ENCODE measurements at places on chromosomes 5 and 9. TPM values are rescaled to one million over a fixed set of nuclear protein-coding genes. Genes with fewer than 3 reads are reported as not detected.

DNA sequence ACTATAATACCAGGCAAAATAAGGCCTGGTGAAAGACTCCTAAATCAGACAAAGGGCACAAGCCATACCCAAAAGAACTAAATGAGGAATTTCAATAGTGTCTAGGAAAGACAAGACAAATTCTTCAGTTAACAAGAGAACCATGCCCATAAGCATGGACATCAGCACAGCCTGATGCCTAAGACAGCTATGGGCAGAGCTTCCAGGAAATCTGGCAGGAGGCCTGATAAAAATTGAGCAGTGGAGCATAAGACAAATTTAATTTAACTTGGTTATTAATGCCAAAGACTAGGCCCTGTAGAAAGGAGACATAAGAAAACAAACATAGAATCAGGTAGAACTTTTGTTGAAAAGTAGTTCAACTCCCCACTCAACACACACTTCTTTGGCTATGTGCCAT is 17.3 kb downstream of the KLHL3 start:
- no peak for DNase-seq

DNA sequence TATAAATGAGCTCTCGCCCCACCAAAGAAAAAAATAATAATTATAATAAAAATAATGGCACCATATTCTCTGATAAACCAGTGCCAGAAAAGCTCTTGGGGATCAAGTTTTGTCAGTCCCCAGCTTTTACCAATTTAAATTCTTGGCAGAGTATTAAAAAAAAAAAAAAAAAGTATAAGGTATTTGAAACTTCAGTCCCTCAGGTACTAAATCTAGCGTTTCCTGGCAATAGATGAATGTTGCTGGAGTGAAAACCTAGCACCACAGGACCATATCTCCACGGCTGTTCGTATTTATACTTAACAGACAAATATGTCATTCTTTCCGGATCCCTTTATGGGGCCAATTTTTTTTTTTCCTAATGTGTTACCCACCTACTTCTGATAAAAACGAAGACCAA is 646.2 kb downstream of the CCDC171 start:
- no peak for DNase-seq

GRCh38 chr5:7609726-7610125 is 213.8 kb downstream of the ADCY2 start:
- no peak for DNase-seq

DNA sequence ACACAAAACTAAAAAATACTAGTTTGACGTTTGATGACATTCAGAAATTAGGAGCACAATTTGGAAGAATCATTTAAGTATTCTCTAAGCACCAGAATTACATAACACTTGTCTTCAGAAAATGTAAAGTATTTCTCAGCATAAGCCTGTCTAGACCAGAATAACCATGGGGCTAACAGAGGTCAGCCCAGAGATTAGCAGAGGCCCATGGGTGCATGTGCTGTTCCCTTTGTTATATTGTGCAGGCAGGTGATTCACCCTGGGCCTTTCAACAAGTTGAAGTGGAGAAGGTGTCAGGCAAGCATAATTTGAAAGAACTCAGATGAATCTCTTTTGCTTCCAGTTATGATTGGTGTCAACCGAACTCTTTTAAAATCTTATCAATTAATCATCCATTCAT is 227.9 kb downstream of the LURAP1L start:
- DNase-seq: no peak

- no peak for DNase-seq
These were observed 282.8 kb upstream of the TNC start for GRCh38 chr9:115400796-115401195.

DNA sequence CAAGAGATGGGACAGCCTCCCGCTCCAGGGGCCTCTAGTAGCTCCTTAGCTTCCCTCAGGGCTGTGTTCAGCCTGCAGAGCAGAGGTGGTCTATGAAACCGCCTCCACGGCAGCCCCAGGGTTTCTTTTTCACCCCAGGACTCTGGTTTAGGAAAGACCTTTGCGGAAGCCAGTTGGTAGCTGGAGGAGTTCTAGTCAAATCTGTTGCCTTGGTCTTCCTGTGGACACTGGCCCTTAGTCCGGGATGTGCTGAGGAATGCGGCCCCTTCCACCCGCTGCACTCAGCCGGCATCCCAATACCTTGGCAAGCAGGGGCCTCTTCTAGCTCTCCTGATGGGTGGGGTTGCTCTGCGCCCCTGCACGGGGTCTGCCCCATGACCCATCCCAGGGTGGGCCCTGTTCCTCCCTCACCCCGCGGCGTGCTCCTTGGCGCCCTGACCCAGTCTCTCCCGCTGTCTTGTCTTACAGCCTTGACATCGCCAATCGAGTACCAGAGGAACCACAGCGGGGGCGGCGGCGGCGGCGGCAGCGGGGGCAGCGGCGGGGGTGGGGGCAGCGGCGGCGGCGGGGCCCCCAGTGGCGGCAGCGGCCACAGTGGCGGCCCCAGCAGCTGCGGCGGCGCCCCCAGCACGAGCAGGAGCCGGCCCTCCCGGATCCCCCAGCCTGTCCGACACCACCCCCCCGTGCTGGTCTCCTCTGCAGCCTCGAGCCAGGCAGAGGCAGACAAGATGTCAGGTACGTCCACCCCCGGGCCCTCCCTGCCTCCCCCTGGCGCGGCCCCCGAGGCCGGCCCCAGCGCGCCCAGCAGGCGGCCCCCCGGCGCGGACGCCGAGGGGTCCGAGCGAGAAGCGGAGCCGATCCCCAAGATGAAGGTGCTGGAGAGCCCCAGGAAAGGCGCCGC is 94.3 kb upstream of the OTULINL start:
- no peak for DNase-seq

GRCh38 chr5:64295101-64295500 is 129.5 kb downstream of the RNF180 start:
- no peak for DNase-seq

GRCh38 chr9:7094052-7094451 is 336.3 kb downstream of the KDM4C start:
- DNase-seq: no peak

DNA sequence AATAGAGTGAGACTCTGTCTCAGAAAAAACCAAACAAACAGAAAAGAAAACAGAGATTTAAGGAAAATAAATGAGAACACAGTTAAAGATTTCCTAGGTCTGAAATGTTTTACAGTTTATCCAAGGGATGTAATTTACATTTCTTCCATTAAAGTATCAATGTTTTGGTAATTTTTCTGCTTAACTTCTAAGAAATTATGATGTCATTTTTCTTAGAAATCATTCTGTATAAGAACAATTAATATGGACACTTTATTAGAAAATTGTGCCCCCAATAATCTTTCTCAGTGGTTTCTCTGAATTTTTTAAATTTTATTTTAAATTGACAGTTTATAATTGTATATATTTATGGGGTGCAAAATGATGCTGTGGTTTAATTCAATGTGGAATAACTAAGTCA is 49.8 kb upstream of the PTPDC1 start:
- no peak for DNase-seq

- DNase-seq: no peak
These were observed 2385.2 kb upstream of the C9orf72 start for GRCh38 chr9:29958469-29958868.

GRCh38 chr9:126309427-126310189 is 17.0 kb upstream of the MVB12B start:
- no peak for DNase-seq

- DNase-seq: no peak
These were observed 11.4 kb downstream of the HAND1 start for GRCh38 chr5:154466671-154467070.

GRCh38 chr5:39654715-39655114 is 229.9 kb upstream of the DAB2 start:
- no peak for DNase-seq

GRCh38 chr9:13915131-13915530 is 398.8 kb downstream of the NFIB start:
- DNase-seq: no peak

- DNase-seq: no peak
These were observed 29.3 kb upstream of the NKD2 start for GRCh38 chr5:979100-979817.

- no peak for DNase-seq
These were observed 126.0 kb upstream of the GPR151 start for GRCh38 chr5:146641941-146642340.

DNA sequence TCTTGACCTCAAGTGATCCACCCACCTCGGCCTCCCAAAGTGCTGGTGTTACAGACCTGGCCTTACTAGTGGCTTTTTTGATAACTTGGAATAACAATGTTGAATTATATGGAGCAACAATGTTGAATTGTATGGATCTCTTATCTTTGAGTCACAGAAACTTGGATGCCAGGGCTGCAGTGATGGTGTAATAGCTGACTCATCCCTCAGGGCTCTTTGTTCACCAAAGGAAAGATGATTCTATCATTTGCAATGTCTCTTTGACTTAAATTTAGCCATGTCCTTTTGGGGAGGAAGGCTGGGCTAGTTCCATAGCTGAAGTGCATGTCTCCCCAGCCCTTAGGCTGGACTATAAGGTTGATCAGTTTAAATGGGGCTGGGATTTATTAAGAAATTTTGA is 172.3 kb downstream of the PDZD2 start:
- no peak for DNase-seq

DNA sequence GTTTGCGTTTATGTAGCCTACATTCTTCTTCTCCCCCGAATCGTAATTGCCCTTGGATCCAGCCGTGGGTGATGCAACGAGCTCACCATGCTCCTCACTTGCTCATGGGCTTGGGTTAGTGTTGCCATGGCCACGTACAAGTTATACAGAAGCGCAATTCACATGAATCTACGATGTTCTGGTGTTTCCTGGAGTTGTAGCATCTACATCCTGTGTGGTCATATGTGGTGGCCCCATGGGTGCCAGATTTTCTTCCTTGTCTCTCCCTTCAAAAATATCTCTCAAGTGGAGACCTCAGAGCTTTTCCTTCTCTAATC is 115.3 kb downstream of the TLE4 start:
- DNase-seq: no peak

DNA sequence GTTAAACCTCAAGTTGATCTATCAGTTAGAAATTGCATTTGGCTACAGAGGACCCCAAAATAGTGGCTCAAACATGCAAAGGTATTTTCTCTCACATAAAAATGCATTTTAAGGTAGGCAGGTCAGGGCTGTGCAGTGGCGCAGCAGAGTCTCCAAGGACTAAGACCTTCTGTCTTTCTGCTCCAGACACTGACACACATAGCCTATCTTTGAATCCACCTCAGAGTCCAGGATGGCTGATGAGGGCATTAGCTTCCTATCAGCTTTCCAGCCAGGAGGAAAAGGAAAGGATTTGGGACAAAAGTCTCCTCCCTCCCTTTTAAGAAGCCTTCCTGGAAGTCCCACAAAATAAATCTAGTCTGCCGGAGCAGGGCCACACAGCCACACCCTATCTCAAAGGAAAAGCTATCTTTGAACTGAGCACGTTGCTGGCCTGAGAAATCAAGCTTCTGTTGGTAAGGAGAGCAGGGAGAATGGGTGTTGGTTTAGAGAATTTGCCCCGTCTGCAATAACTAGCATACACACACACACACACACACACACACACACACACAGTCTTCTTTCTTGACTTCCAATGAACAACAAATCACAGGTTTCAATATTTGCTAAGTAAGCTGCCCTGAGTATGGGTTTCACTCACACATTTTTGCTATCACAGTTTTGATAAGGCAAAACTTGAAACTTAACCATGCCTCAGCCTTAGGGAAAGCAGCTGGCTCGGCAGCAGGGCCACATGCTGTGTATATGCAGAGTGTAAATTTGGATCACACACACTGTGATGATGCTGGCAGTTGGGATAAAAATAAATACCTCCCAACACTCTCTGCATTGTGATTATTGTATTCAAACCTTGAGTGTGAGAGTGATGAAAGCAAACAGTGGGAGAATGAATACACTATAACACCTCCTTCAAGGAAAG is 116.6 kb upstream of the MAP3K1 start:
- DNase-seq: no peak

- DNase-seq: no peak
These were observed 112.8 kb downstream of the DAPK1 start for GRCh38 chr9:87610200-87611155.

- no peak for DNase-seq
These were observed 178.8 kb upstream of the KLF9 start for GRCh38 chr9:70593241-70593640.

GRCh38 chr5:1005249-1005851 is 3.3 kb upstream of the NKD2 start:
- DNase-seq: peak; percentile 63

DNA sequence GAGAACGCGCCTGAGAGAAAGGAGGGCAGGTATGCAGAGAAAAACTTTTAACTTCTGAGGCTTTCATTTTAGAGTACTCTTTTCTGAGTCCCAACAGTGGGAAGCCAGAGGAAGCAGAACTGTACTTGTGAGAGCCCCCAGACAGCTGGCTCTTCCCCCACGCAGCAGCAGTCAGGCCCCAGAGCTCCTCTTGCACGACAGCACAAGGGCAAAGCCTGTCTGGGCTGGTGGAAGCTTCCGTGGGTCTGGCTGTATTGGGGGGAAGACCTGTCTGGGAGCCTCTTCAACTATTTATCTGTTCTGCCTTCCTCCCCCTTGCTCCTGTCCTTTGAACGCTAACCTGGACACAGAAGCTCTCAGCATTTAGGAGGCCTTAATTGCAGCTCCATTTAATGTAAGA is 68.2 kb downstream of the THBS4 start:
- DNase-seq: no peak

DNA sequence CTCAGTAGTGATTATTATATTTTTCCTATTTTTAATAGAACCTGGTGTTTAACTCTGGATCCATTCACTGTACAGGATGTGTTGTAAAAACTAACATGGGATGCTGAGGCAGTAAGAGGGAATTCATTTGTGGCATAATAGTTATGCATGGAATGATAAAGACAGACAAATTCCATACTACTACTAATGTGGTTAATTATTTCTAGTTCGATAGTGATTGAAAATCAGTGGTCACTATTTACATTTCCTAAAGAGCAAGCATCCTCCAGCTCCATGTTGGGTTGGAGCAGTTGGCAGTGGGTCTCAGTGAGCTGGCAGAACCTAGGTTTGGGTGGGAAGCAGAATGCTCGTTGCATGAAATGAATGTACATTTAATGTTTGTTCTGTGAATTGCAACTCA is 122.6 kb downstream of the SAXO1 start:
- DNase-seq: no peak

- no peak for DNase-seq
These were observed 5.2 kb downstream of the FAT2 start for GRCh38 chr5:151585970-151586369.

NR5A1 gene
- total RNA-seq: not detected

TIMD4 gene
- total RNA-seq: not detected

NPR3 gene
- 87.2 TPM for total RNA-seq

QRFP gene
- total RNA-seq: not detected

MARCHF11 gene
- not detected for total RNA-seq

SEMA5A gene
- 38.9 TPM for total RNA-seq

PCDHGB7 gene
- 15.4 TPM for total RNA-seq

NTNG2 gene
- 7.6 TPM for total RNA-seq

ST8SIA4 gene
- 17.8 TPM for total RNA-seq

SLC9A3 gene
- total RNA-seq: 1.0 TPM

SPAG8 gene
- total RNA-seq: 2.8 TPM

PRKAA1 gene
- total RNA-seq: 83.0 TPM

PCSK1 gene
- not detected for total RNA-seq

TMEM252 gene
- total RNA-seq: not detected

GABRA6 gene
- total RNA-seq: not detected

FAT2 gene
- 0.41 TPM for total RNA-seq

MFAP3 gene
- 32.8 TPM for total RNA-seq

BSPRY gene
- total RNA-seq: 10.8 TPM
